Thoracic aorta (tissue), 2 donors: ENCODE measurements at places on chromosomes 11 and 22. TPM values are rescaled to one million over a fixed set of nuclear protein-coding genes. Genes with fewer than 3 reads are reported as not detected.

DNA sequence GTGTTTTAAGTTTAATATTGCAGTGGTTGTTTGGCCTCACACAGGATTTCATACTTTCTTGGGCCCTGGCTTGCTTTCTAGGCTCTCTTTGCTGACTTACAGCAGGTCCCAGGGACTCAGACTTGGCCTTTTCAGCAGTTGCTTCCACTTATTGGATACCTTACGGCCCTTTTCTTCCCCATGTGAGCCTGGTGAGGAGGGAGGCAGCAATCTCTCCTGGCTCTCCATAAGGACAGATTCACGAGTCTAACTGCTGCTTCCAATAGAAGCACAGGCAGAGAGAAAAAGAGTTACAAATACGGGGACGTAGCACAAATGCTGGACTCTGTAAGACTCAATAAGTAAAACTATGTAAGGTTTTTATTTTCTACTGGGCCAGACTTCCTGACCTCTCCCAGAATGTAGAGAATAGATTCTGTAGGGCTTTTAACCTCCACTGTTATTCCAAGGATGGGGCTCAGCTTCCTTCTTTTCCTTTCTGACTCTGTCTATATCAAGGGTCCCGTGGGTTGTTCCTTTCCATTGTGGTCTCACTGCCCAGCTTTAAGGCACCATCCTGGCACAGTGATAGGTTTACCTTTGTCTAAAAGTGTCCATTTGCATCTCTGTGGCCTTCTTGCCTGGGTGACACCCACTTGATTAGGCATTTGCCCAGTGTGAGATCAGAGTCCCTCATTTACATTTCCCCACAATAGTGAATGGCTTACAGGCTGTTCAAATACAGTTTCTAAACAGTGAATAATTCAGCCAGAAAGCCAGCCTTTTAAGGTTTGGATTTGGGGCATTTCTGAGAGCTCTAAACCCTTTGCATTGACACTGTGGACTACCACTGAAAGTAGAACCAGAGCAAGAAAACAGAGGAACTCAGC lies 92.8 kb downstream of the RASSF10 start:
- DNase-seq: no peak

DNA sequence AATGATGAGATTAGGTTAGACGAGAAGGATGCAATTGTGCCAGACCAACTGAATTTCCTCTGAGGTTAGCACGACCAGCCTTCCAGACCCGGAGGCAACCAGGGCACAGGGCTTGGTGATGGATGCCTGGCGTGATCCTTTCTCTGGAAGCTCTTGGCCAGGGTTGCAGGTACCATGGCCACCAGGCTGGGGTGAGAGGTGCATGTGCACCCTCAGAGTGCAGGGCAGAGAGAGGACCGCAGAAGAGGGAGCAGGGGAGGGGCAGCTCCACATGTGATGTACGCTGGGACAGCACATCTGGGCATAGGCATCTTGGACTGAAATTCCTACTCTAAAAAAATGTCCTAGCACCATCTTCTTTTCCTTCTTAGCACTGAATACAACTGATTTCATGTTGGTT lies 10.9 kb downstream of the KCNJ1 start:
- DNase-seq: no peak

- DNase-seq: no peak
Measured at GRCh38 chr11:117805045-117805444, 8.0 kb upstream of the DSCAML1 start.

The TRPT1 gene
- 67.2 TPM for total RNA-seq

The RNH1 gene
- total RNA-seq: 355 TPM

DNA sequence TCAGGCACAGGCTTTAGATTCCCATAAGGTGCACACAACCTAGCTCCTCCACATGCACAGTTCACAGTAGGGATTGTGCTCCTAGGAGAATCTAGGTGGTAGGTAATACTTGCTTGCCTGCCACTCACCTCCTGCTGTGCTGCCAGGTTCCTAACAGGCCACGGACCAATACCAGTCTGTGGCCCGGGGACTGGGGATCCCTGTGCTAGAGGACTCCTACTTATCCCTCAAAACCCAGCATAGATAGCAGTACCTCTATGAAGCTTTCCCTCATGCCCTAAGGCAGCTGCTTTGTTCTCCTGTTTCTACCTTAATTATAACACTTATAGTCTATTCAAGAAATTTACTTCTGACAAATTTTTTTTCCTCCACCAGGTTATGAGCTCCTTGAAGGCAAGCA lies 36.7 kb downstream of the ARHGAP20 start:
- no peak for DNase-seq

The OR4D11 gene
- total RNA-seq: not detected

The BATF2 gene
- 0.92 TPM for total RNA-seq

DNA sequence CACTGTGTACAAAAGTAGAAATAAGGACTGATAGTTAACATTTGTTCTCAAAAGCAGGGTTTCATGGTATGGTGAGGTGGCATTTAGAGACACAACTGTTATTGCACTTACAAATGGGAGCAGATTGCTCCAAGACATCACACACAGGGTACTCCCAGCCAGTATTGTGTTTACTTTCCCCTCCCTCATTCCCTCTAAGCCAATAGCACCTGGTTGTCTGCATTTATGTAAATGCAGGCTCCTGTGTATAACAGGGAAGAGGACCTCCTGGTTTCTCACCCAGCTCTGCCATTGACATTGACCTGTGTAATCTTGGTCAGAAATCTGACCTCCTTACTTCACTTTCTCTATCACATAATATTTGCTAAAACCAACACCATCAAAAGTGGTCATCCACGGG lies 154.4 kb downstream of the NAV2 start:
- DNase-seq: no peak

GRCh38 chr11:87263979-87264378 lies 226.2 kb downstream of the TMEM135 start:
- no peak for DNase-seq

The ESAM gene
- total RNA-seq: 54.2 TPM

The MMP27 gene
- not detected for total RNA-seq
